ENCODE measurements at places on chromosomes 5 and 9. TPM values are rescaled to one million over a fixed set of nuclear protein-coding genes. Genes with fewer than 3 reads are reported as not detected.

ADAMTS12 gene
- polyA plus RNA-seq: under 0.01 TPM

SPATA31C2 gene
- not detected for polyA plus RNA-seq

DMRT3 gene
- polyA plus RNA-seq: not detected

NR3C1 gene
- polyA plus RNA-seq: 8.9 TPM

LCN15 gene
- 32.9 TPM for polyA plus RNA-seq

WDR38 gene
- not detected for polyA plus RNA-seq

NDUFS6 gene
- 22.2 TPM for polyA plus RNA-seq

SPINK13 gene
- not detected for polyA plus RNA-seq

SETX gene
- 13.2 TPM for polyA plus RNA-seq

PITX1 gene
- 11.7 TPM for polyA plus RNA-seq

HACD4 gene
- not detected for polyA plus RNA-seq

GRM6 gene
- not detected for polyA plus RNA-seq

MRPS2 gene
- 98.3 TPM for polyA plus RNA-seq

TXNDC15 gene
- 22.2 TPM for polyA plus RNA-seq

CTXN3 gene
- not detected for polyA plus RNA-seq

KIF20A gene
- polyA plus RNA-seq: 12.9 TPM

CDKN2B gene
- polyA plus RNA-seq: 1.5 TPM

Data from HepG2 (cell line).